Muscle of back (tissue), 13 donors: ENCODE measurements at places on chromosomes 16 and 17. TPM values are rescaled to one million over a fixed set of nuclear protein-coding genes. Genes with fewer than 3 reads are reported as not detected.

The ALOX12 gene
- 0.87 TPM for polyA plus RNA-seq

The GP1BA gene
- 0.81 TPM for polyA plus RNA-seq

The PDE6G gene
- 2.5 TPM for polyA plus RNA-seq

The DNAH2 gene
- polyA plus RNA-seq: 2.8 TPM

The PYDC1 gene
- polyA plus RNA-seq: 0.67 TPM

The P2RX5 gene
- polyA plus RNA-seq: 24.8 TPM

The VASN gene
- 17.7 TPM for polyA plus RNA-seq

The AMZ2 gene
- polyA plus RNA-seq: 65.6 TPM

The CCR7 gene
- polyA plus RNA-seq: 0.53 TPM

The TPSD1 gene
- not detected for polyA plus RNA-seq
